ENCODE measurements at places on chromosomes 2 and 18.

DNA sequence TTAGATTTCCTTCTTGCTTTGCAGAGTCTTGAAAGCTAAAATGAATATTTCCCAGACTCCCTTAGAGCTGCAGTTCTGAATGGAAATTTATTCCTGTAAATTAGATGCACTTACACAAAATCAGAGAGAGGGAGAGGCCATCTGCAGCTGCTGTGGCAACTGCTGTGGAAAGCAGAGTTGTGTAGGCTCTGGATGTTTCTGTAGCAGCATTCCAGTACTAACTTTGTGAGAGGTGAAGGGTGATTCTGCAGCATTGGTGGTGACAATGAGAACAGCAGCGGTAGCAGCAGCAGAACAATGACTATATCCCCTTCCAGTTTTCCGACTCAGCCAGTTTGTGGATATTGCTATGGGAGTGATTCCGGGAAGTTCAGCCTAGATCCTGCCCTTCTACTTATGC is 433.0 kb upstream of the REG3G start:
- DNase-seq: no peak

GRCh38 chr2:124646166-124646815 is 621.2 kb downstream of the CNTNAP5 start:
- DNase-seq: no peak

DNA sequence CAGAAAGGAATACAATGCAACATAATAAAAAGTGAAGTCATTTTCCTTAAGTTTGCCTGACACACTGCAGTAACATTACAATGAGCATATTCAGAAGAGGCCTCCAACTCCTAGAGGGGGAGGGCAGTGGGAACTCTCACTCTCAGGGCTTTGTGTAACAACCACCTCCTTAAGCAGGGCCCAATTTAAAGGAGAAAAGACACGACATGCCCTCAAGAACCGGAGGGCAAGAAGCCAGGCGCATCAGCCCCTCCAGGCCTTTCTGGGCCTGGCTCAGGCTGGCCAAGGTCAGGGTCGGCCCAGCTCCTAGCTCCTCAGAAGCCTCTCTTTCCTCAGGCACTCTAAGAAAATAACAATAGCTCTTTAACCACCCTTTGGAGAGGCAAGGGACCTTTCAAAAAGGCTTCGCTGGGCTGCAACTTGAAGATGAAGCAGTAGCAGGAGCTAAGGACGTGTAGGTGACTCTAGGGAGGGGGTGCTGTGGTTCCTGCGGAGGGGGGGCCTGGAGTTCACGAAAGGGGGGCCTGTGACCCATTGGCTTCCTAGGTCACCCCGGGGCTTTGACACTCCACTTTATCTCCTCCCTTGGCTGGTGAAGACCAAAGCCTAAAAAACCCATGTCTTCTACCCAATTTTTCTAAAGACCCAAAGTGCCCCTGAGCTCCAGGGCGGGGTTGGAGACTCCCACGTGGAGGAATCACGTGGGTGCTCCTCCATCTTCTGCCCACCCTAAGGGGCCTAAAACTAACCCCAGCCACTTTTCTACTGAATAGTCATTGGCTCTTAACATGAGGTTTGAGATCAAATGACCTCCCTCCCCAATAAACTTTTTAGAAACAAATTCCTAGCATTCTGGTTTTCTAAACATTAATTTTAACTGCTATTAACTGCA is 13.3 kb downstream of the SERTAD2 start:
- no peak for DNase-seq

DNA sequence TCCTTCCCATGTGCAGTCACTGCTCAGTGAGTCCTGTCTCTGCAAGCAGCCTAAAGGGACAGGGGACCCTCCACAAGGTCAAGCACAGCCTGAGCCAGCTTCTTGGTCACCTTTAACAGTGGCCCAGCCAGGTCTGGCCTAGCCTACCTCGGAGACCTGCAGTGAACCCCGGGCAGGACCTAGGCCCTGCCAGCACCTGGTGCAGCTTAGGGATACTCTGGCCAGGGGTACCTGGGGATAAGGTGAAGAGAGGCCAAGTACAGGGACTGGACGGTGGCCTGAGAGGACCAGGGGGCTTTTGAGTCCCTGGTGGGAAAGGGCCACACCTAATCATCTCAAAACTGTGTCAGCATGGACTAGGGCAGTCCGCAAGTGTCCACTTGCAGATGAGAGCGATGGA is 67.8 kb downstream of the EMX1 start:
- no peak for DNase-seq

GRCh38 chr2:147937744-147938349 is 82.7 kb downstream of the ORC4 start:
- no peak for DNase-seq

DNA sequence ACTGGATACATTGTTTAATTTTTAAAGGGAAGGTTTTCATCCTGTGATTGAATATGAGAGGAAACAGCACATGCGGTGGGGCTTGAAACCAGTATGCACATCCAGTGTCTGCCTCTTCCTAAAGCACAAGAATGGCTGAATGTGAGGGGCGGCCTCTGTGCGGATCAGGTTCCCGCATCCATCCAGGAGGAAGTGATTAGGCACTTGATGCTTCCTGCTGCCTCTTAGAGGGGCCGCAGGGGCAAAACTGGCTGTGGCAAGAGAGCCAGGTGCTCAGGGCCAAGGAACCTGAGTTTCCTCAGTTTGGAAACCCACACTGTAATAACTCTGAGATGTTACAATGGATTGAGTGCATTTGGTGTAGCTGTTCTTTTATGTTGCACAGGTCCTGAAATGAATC is 48.8 kb downstream of the THNSL2 start:
- no peak for DNase-seq

DNA sequence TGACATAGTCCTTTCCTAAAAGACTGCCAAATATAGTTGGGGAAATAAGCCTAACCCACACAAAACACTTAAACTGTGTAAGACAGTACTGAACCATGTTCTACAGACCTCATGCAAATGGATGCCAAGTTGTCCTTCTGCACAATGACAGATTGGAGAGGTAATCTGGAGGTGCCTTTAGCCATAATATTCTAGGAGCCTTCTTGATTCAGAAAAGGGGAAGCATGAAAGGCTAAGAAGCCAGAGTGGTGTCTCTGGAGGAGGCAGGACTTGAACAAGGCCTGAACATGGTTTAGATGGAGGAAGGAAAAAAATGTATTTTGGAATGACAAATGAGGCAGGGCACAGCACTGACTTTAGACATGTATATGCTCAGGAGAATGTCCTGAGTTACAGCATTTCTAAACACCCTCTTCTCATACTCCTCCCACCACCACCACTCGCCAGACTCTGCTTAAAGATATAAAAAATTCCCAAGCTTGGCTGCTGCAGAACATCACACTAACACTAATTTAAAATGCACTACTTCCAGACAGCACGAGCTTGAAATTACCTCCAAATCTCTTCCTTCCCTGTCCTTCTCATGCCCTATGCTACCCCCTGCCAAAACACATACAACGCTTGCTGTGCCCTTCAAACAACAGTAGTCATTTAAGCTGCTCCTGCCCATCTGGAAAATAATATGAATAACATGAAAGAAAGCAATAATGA is 110.4 kb downstream of the ANKRD44 start:
- DNase-seq: no peak

DNA sequence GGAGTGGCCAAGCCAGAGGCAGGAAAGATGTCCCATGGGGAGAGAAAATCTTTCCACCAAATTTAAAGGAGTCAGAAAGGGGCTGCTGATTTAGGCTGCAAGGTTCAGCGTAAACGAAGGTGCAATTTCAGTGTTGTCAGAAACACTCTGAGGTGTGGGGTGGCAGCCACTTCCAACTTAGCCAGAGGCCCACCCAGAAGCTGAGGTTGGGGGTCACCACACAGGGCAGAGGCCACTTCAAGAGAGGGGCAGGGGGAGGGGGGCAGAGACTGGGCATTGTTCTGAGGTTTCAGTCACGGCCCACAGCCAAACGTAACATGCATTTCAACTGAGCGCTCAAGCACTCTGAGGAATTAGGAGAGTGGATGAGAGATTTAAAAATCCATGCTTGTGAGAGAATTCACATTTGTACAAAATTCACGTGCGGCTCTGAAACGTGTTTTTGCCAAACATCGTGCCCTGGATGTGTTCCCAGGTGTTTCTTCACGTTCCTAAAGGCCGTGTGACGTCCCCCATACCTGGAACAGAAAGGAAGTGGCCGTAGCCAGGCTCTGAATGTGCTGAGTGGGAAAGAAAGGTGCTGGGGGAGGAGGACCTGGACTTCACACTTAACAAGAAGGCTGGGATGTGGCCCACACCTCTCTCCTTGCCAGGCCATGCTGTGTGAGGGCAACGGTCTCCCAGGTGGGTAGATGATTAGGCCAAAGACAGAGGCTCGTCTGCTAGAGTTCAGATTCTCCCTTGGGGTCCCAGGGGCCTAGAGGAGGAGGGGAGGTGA is 19.5 kb upstream of the BOK start:
- DNase-seq: no peak

GRCh38 chr2:106789185-106789584 is 96.8 kb downstream of the ST6GAL2 start:
- no peak for DNase-seq

DNA sequence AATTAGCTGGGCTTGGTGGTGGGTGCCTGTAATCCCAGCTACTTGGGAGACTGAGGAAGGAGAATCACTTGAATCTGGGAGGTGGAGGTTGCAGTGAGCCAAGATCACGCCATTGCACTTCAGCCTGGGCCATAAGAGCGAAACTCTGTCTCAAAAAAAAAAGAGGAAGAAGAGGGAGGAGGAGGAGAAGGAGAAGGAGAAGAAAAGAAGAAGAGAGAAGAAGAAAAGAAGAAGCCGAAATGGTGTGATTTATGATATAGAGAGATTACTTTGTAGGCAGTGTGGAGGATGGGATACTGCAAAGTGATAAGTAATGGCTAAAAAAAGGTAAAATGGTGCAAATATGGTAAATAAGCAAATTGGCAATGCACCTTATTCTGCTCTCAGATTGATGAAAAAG is 25.1 kb downstream of the THNSL2 start:
- no peak for DNase-seq

DNA sequence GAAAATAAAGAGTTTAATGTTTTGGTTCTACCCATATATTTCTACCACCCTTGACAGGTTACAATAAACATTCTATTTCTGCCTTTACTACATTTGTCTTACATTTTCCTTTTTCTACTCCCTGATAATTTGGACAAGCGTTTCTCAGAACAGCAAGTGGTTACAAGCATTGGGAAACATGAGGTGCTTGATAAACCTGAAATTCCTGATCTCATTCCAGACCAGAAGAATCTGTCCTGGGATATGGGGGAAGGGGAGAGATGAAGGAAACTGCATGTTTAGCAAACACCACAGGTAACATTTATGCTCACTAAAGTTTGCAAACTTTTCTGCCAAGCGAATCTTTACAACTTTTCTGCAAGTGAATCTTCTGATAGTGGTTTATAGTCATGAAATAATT is 28.3 kb upstream of the DSC1 start:
- DNase-seq: no peak

DNA sequence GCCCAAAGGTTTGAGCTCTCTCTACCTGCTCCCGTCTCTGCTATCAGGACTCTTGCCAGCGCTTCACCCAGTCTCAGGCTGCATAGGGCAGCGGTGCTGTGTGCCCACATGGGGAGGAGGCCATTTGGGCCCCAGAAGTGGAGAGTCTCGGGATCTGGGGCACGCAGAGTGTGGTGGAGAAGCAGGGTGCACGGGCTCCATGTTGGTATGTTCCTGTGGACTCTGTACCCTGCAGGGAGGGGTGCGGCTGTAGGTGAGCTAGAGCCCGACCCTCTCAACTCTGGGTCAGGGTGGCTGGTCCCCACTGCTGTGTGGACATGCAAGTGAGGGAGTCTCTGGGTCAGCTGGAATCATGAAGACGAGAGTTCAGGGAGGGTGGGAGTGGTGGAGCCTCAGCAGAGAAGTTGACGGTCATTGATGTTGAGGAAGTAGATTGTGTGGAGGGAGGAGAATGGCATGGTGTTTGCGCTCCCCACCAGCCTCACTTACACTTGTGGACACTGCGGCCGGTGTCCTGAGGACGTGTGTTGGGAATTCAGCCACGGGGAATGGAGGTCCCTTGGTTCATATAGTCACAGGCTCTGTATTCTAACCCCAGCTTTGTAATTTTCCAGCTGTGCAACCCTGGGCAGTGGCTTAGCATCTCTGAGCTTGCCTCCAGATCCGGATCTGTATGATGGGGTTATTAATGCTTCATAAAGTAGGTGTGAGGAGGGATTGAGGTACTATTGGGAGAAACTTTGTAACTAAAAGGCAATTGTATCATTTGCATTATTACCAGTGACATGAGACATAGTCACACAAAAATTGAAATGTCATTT is 840 bp upstream of the PSD4 start:
- no peak for DNase-seq

DNA sequence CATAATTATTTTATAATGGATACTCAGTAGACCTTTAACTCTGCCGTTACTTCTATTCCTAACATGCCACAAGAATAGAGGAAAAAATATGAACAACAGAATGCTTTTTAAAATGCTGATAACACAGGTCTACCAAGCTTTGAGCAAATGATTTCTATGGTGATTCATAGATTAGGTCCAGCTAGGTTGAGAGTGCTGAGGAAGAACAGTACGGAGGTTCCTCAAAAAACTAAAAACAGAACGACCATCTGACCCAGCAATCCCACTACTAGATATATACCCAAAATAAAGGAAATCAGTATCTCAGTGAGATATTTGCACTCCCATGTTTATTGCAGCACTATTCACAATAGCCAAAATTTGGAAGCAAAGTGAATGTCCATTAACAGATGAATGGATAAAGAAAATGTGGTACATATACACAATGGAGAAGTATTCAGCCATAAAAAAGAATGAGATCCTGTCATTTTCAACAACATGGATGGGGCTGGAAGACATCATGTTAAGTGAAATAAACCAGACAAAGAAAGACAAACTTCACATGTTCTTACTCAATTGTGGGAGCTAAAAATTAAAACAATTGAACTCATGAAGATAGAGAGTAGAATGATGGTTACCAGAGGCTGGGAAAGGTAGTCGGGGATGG is 111.6 kb upstream of the SERTAD2 start:
- no peak for DNase-seq

- DNase-seq: no peak
Observed at GRCh38 chr2:10305715-10306114, 3.0 kb downstream of the HPCAL1 start.

DNA sequence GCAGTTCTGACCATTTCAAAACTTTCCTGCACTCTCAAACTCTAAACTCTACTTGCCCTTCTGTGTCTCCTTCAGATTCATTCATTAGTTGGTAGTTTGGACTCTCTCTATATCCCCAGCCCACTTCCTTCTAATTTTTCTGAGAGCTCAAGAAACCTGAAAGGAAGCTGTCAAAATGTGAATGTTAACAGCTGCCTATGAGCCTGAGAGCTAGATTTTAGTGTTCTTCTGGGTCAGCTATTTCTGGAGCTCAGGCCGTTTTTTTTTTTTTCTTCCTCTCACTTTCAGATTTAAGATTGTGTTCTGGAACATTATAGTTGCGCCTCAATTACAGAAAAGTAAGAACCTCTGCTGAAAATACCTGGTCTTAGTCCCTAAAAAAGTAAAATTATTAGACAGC is 73.1 kb downstream of the RTN4 start:
- DNase-seq: no peak

All from GM18507 (cell line).